Suppressor macrophage treated with lipopolysaccharide for 1 hour (primary cell): ENCODE measurements at places on chromosomes 16 and 17.

GRCh38 chr17:75064867-75065561 is 18.0 kb downstream of the KCTD2 start:
- DNase-seq = no peak

- DNase-seq = no peak
Observed at GRCh38 chr17:50397919-50398285, 579 bp upstream of the LRRC59 start.

GRCh38 chr17:63276821-63277220 is 169.3 kb downstream of the CYB561 start:
- no peak for DNase-seq

GRCh38 chr16:86427433-86427851 is 82.9 kb upstream of the FOXF1 start:
- DNase-seq = no peak

DNA sequence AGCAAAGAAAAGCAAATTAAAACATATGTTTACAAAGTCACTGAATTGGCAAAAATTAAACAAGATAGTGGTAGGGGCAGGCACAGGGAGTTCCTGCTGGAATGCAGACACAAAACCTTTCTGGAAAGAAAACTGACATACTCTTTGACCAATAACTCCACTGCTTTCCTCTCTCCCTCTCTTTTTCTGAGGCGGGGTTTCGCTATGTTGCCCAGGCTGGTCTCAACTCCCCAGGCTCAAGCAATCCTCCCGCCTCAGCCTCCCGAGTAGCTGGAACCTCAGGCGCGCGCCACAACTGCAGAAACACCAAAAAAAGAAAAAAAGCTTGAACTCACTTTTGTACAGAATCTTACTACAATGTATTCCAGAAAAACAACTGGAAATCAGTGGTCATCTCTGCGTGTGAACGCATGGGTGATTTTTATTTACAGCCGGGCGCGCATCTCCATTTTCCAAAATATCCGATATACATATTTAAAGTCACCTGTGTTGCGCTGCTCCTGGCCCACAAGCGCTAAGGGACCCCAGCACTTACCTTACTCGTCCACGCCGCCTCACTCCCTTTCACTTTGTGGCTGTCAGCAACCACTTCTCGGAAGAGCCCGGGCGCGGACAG is 480 bp downstream of the TXNL4B start:
- peak; percentile 37 for DNase-seq

GRCh38 chr16:55658898-55659420 is 3.2 kb downstream of the SLC6A2 start:
- DNase-seq = no peak

DNA sequence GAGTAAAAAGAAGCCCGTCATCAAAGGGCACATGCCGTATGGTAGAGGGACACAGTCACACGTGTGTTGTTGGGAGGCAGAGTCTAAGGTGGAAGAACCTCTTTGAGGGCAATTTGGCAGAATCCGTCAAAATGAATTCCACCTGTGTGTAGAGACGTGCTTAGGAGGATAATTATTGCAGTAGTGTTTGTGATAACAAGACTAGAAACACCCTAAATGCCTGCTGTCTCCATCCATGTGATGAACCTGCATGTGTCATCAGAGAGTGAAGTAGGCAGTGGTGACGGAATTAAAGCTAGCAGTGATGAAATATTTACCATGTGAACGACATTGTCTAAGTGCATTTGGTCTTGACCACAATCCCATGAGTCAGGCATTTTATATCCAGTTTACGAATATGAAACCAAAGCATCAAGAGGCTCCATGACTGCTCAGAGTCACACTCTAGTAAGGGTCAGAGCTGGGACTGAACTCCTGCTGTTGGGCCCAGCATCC is 61.3 kb upstream of the ADORA2B start:
- DNase-seq = peak; percentile 79

DNA sequence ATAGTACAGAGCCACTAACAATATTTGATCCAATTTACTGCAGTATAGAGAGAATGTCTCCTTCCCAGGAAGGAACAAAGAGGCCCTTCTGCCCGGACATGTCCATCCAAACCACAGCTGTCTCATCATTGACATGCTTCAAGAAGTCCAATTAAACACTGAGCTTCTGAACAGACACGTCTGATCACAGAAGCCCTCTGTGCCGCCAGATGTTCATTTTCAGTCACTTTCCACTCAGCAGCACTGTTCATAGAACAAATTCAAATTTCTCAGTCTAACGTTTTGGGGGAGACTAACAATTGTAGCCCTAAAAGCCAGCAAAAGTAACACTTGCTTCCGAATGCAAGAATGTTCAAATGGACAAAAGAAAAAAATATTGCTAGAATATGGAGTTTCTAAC is 15.3 kb downstream of the ZC3H7A start:
- DNase-seq = no peak

DNA sequence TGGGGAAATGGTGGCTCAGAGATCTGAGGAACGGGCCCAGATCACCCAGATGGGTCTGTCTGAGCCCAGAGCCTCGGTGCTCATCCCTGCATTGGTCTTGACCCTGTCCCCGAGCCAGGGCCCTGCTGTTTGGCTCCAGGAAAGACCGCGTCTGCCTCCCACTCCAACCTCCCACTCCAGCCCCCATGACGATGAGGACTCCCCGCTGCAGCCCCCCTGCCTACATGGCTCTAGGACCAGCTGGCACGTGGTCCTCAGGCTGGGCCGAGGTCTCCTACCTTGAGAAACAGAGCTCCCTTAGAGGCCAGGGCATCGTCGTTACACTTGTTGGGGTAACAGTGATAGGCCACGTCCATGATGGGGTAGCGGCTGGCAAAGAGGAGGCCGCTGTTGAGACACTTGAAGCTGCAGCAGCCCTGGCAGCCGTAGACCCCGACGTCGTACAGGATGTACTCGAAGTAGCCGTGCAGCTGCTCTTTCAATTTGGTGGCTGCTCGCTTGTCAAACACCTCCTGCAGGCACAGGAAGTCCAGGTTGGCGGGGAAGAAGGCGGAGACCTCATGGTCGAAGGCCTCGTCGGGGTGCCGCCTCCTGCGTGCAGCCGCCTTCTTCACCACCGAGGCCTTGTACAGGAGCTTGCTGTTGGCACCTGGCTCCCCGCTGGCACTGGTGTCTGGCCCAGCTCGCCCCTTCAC is 59.9 kb downstream of the PRMT7 start:
- no peak for DNase-seq

DNA sequence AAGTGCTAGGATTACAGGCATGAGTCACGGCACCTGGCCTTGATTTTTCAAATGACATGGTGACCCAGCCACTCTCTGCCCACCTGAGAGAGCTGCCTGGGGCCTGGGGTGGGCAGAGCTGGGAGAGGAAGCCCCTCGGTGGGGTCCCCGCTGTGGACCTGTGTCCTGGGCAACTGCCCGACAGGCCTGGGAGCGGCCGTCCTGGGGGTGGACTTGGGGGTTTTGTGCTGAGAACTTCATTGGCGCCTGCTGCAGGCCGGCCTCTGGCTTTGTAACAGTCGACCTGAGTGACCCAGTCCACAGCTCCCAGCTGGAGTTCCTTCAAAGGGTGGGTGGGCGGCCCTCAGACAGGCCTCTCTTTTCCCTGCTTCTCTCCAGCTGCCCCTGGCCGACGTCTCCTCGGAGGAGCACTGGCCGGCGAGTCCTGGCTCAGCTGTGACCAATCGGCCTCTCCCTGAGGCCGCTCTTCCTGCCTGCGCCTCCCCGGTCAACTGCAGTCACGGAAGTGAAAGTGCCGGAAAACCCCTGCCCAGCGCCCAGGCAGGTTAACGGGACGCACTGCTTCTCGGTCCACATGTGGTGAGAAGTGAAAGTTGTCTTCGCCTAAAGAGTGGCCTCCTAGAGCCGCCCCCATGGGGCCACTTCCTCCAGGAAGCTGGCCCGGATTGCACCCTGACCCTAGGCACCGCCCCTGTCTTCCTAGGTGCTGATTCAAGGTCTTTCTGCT is 5.5 kb downstream of the CBFA2T3 start:
- peak; percentile 93 for DNase-seq

DNA sequence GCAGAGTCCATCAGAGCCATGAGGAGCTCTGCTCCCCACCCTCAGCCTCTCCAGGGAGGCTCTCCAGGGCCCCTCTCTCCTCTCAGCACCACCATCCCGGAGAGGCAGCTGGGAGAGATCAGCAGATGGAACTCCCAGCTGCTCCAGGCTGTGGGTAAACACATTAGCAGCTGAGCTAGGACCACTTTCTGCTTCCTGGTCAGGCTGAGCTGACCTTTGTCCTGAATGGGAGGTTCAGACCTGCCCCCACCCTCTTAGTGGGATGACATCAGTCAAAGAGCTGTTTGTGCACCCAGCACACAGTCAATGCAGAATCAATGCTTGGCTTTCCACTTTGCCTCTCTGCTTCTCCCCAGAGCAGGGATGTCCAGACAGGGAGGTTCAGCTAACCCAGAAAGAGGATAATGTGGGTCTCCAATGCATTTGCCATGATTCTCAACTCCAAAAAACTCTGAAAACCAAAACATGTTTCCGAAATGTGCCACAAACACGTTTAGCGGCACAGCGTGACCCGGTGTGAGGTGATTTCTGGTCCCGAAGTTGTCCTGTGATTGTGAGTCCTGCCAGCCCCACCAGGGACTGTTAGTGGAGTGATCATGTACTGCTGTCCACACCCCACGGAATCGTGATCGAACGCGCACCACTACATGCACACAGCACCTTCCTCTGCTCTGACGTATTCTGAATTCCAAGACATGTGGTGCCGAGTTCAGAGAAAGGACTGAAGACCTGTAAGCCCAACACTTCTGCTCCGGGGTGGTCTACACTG is 6.7 kb downstream of the GPR142 start:
- no peak for DNase-seq
